Cardiac septum (tissue), 1 donor: ENCODE measurements at places on chromosomes 2 and 18. TPM values are rescaled to one million over a fixed set of nuclear protein-coding genes. Genes with fewer than 3 reads are reported as not detected.

DNA sequence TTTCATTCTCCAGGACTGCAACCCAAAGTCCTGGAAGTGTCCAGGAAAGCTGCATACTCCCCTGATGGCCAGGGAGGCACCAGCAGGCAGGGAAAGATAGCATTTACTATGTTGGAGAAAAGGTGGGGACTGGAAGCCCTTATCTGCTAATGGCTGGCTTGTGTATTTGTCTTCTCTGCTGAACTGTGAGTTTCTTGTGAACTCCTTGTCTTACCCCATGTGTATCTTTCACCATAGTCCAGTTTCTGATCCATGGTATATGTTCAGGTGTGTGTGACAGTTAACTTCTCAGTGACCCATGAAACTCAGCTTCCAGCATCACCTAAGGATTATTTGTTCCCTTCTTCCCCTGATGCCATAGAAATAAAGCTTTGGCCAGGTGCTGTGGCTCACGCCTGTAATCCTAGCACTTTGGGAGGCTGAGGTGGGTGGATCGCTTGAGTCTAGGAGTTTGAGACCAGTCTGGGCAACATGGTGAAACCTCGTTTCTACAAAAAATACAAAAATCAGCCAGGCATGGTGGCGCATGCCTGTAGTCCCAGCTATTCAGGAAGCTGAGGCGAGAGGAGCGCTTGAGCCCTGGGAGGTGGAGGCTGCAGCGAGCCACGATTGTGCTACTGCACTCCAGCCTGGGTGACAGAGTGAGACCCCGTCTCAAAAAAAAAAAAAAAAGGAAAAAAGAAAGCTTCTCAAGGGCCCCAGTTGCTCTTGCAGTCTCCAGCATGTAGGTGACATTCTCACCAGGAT is 112.8 kb upstream of the MAP4K3 start:
- no peak for DNase-seq

DNA sequence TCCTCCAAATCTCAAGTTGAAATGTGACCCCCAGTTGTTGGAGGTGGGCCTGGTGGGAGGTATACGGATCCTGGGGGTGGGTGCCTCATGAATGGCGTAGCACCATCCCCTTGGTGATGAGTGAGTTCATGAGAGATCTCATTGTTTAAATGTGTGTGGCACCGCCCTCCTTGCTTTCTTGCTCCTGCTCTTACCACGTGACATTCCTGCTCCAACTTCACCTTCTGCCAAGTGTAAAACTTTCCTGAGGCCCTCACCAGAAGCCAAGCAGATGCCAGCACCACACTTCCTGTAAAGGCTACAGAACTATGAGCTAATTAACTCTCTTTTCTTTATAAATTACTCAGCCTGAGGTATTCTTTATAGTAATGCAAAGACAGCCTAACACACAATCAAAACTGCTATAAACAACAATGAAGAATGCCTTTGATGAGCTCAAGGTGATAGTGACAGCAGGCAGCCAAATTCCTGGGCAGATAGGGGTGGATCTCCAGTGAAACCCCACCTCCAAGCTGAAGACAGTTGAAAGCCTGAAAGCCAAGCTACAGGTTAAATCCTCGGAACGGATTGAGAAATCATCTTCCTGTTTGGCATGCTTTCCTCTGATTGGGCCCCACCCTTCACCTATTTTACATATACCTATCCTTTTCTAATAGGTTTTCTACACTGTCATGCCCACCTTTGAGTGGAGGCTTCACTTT is 26.9 kb downstream of the MCEE start:
- no peak for DNase-seq

Gene STPG4
- total RNA-seq, result not detected

Gene TMEM247
- total RNA-seq, result not detected

DNA sequence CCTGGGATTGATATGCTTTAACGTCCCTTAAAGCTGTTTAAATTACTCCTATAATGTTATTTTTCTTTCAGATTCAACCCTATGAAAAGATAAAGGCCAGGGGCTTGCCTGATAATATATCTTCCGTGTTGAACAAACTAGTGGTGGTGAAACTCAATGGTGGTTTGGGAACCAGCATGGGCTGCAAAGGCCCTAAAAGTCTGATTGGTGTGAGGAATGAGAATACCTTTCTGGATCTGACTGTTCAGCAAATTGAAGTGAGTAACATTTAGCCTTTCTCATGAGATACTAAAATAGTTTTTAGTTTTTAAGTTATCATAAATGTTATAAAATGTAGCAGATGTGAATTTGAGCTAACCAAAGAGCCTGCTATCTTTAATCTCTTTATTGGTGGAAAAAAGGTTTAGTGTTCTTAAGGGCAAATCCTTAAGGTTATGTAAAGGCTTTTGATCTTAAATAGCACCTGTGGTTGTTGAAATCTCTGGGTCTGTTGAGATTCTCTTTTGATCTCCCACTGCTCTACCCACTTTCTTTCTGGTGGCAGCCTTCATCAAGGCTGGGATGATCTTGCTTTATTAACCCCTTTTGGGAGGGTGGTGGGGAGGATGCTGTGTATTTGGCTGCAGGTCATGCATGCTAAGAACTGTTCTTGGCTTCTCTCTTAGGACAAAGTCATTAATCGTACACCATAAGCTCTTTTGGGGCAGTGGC is 40.9 kb downstream of the UGP2 start:
- no peak for DNase-seq

Gene ARHGAP28
- 2.1 TPM for total RNA-seq

- DNase-seq, result no peak
Measured at GRCh38 chr2:207847807-207848544, 78.3 kb upstream of the FZD5 start.

Gene PARD6G
- total RNA-seq, result 1.3 TPM
